ENCODE measurements at places on chromosomes 4 and X.

DNA sequence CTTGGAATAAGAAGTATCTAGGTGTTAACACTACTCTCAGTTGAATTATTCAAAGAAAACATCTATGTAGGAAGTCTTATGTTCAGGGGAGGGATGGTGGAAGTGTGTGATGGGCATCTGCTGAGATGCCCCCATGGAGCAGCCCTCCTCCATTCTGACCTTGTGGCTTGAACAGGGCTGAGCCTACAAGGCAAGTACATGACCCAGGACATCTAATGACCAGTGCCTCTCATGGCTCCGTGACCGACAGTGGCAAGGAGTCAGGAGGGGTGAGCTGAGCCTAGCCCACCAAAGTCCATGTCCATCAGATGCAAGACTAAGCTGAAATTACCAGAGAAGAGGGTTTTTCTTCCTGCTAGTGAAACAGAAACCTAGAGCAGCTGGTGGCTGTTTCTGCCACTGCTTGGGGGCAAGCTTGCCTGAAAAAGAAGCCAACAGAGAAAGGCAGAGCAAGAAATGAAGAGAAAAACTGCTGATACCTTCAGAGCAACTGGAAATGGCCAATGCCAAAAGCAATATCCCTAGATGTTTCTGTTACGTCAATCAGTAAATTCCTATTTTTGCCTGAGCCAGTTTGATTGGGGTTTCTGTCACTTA is 113.5 kb downstream of the TSPAN5 start:
- DNase-seq, result no peak

GRCh38 chr4:175386776-175387507 is 425.1 kb downstream of the GPM6A start:
- DNase-seq, result no peak

DNA sequence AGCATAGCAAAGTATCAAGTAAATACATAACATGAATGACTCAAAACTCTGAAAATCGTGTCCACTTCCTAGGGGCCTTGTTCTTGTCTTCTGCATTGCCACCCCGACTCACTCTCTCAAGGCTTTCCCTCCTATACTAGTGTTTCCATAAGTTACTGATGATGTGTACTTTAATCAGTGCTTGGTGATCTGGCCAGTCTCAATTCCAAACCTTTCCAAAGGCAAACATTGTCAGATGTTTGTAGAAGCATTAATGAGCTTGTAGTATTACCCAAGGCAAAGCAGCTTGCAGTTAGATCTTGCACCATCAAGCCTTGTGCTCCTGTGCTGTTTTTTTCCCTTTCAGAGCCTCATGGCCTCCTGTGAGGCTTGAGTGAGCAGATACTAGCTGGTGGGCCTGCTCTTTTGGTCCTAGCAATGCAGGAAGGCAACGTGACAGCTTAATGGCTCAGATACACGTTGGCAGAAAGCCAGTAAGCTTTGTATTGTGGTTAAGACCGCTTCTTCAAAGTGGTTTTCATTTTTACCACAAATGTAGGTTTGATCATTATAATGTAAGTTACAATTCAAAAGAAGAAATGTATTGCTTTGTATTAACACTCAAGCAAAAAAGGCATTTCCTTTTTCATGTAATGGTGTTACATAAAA is 51.8 kb downstream of the RBPJ start:
- peak; percentile 32 for DNase-seq

DNA sequence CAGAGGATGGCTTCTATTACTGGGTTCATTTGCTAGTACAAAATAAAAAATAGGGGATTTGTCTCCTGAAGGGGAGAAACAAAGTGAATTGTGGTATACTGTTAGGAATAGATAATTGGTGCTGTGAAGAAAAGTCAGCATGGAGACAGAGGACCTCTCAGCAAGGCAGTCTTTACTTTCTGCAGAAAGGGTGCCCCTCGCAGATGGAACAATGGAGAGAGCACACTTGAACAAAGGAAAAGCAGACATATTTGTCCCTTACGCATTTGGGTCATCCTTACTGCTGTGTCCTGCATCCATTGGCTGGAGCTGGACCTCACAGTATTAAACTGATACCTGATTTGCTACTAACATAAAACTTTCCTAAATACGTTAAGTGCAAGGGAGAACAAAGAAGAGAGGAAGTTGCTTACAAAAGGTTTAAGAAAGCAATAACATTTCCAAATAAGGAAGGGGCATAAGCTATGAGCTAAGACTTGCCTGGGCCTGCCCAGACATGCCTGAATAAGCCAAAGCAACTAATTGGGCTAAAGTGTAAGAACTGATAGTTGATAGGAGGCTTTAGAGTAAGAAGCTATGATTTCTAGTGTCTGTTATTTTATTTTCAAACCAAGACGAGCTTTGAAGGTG is 83.8 kb downstream of the CCKAR start:
- no peak for DNase-seq

DNA sequence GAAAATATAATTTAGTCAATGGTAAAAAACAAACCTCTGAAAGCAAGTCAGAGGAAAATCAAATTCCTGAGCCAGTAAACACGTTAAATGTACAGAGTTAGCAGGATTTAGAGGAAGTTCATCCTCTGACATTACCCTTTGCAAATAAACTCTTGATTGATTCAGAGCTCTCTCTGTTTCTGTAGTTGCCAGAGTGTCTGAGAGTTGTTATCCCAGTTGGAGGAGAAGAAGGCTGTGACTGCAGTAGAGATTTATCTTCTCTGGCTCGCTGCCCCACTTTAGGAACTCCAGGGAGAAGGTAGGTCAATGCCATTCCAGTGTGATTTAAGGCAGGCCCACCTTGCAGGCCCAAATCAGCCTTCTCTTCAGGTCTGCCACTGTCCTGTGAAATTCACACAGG is 6.2 kb upstream of the AMOT start:
- no peak for DNase-seq

DNA sequence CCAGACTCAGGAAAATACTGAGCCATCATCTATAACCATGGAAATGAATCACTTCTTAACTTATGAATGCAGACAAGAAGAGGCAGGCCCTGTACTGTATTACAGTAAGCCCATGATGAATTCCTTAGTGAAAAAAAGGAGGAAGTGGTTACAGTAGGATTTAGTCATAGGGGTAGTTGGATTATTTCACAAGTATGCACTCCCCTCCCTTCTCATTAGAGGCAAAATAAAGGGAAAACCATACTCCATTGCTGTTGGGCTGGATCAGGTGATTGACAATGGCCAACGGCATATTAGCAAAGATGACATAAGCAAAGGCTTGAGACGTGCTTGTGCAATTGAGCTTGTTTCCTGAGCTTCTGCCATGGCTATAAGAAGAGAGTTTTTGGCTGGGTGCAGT is 181.1 kb upstream of the PRPS2 start:
- no peak for DNase-seq

- DNase-seq, result no peak
Measured at GRCh38 chr4:123415576-123415975, 19.0 kb downstream of the SPRY1 start.

- DNase-seq, result no peak
Measured at GRCh38 chr4:71240094-71240493, 98.7 kb upstream of the SLC4A4 start.

- DNase-seq, result no peak
Measured at GRCh38 chr4:26150948-26151347, 169.9 kb upstream of the RBPJ start.

GRCh38 chr4:21768349-21769310 is 179.9 kb downstream of the KCNIP4 start:
- DNase-seq, result peak; percentile 1

GRCh38 chr4:25000639-25001038 is 30.1 kb downstream of the LGI2 start:
- no peak for DNase-seq

- peak; percentile 60 for DNase-seq
Measured at GRCh38 chr4:105451346-105451745, 22.5 kb downstream of the PPA2 start.

DNA sequence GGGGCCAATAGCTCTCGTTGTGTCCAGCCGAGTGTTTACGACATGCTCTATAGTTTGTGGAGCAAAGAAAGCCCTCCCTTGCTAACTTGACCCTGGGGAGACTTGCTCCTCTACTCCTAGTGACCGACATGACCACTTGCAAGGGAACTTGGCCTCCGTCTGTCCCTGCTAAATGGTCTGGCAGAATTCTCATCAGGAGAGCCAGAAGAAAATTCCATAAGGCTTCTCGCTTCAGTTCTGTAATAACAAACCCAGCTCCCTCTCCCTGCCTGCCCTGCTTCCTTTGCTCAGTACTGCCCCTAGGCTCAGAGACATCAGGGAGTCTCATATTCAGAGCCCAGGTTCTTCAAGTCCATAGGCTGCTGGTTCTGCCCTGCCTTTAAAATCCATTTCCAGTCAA is 13.0 kb downstream of the DOCK11 start:
- no peak for DNase-seq

DNA sequence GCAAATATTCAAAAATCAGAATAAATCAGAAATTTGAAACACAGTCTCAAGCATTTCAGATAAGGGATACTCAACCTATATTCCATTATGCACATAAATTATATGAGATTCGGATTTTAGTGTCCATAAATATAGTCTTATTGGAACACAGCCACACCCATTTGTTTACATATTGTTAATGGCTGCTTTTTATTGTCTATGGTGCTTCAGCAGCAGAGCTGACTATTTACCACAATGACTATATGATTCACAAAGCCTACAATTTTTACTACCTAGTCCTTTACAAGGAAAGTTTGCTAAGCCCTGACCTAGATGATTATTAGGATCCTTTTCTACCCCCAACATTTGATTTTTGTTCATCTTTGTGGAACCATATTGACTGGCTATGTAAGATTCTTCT is 63.9 kb downstream of the IL1RAPL1 start:
- peak; percentile 26 for DNase-seq

GRCh38 chr4:67853336-67853735 is 30.5 kb downstream of the TMPRSS11D start:
- no peak for DNase-seq

- DNase-seq, result no peak
Measured at GRCh38 chrX:131895807-131896206, 127.3 kb upstream of the STK26 start.

DNA sequence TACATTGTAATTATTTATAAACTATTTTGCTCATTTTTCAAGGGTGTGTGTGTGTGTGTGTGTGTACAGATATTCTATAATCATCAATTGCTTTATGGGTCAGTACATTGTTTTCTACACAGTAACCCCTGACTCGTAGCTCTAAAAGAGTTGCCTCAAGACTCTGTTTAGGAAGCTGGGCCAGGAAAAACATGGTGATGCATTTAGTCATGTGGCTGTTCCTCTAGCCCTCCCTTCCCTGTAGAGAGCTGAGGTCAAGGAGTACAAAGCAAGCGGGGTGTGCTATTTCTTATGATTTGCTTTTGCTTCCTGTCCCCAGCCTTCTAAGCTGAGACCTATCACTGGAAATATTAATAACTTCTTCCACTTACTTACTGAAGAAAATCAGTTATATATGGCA is 34.8 kb upstream of the SPANXD start:
- no peak for DNase-seq

DNA sequence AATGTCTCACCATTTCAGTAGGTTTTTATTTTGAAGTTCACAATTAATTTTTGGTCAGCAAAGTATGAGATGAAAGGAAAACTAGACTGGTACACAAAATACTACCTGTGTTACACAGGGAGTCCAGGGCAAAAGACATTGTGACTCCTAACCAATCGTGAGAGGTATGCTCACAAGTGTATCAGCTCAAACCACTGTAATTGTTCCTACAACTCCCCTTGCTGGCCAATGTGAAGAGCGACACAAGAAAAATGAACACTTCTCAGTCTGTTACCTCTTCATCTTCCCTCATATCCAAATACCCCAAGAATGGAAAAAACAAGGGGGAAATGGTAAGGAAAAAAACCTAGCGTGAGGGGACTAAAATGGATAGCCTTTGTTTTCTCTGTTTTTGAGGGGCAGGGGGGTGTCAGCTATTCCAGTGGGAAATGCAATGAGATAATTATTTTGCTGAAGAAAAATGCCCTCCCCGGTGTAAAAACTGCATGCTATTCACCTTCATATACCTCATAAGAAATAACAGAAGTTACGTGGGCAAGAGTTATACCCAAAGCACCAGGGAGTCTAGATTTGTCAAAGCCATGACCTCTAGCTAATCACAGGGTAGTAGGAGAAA is 30.6 kb upstream of the NSUN7 start:
- DNase-seq, result no peak

DNA sequence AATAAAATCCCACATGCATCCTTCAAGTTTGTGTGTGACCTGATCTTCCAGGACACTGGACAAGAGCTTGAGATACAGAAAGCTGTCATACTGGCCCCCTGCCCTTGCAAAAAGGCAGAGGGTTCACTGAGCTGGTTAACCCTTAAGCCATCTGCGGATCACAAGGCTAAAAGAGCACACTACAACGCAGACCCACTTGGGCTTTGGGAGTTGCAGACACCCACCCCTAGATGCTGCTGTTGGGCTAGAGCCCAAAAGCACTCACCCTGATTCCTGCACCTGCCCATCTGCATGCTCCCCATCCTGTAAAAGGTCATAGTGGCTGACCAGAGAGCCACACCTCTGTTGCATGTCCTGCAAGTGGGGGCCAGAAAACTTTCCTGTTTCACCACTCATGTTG is 51.1 kb downstream of the TXK start:
- DNase-seq, result no peak

DNA sequence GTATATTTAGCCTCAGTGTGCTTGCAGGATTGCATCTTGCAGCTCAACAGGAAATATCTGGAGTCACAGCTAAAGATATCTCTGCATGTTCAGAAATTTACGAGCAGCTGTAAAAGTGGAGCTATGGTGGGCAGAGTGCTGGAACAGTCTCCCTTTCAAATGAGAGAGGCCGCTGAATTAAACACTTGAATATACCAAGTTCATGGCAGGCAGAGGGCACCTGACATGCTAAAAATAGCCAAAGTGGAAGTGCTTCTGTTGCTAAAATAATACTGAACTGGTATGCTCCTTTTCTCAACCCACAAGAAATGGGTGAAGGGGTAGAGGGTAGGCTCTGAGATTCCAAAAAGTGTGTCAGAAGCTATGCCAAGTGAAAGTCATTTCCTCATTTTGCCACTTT is 98.1 kb downstream of the MGST2 start:
- DNase-seq, result no peak

DNA sequence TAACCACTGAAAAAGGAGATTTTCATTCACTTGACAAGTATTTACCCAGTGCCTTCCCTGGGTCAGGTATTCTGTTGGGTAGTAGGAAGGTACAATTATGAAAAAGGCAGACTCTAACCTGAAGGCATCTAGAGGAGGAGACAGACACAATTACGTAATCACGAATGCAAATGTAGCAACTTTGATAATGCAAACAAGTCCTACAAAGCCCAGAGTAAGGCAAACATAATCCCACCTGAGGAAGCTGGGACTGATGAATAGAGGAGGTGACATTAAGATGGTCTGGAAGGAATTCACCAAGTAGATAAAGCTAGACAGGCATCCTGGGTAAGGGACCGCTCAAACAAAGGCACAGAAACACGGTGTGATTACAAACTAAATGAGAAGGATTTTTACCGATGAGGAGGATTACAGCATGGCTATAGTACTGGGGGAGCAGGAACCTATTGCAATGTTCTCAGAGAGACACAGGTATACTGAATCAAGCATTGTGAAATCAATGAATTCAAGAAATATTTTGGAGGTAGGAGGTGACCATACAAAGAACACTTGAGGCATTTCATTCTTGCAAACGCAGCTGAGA is 37.1 kb downstream of the TMEM150C start:
- DNase-seq, result no peak
